ENCODE measurements at places on chromosomes 2 and 18.

GRCh38 chr18:44887227-44887631 lies 206.5 kb downstream of the SETBP1 start:
- no peak for DNase-seq

GRCh38 chr2:62435720-62436119 lies 70.3 kb downstream of the TMEM17 start:
- DNase-seq, result no peak

GRCh38 chr2:212173331-212173730 lies 365.3 kb downstream of the ERBB4 start:
- DNase-seq, result no peak

GRCh38 chr18:70431203-70431624 lies 142.4 kb downstream of the SOCS6 start:
- no peak for DNase-seq

DNA sequence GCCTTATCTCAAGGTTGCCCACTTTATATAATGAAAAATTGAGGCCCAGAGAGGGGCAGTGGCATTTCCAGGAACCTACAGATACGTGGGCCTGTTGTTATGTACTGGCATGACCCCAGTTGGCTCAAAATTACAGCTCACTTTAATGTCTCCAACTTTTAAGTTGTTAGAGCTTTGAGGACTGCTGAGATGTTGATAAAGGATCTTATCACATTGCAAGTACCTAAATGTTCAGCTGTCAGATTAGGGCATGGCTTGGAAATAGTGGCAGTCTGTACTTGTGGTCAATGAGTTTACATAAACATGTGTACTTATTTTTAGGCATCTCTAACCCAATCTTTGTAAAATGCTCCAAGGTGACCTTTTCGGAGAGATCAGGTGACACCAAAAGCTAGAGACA lies 14.6 kb downstream of the SLC4A5 start:
- no peak for DNase-seq

DNA sequence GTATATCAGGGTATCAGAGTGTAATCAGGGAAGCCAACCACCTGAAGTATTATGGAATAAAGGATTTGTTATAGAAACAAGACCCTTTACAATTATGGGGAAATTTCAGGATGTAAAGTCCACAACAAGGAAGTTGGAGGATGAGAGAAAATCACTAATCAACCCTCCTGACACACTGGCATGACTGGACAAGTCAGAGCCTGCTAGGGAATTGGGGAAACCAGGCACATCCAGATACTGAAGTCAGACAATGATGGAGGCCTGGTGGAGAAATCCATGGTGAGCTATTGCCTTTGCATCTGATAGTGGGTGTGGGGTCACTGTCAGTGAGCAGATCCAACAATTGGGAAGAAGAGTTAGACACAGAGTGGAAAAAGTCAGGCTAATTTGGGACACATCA lies 158.8 kb upstream of the FBXO11 start:
- DNase-seq, result no peak

DNA sequence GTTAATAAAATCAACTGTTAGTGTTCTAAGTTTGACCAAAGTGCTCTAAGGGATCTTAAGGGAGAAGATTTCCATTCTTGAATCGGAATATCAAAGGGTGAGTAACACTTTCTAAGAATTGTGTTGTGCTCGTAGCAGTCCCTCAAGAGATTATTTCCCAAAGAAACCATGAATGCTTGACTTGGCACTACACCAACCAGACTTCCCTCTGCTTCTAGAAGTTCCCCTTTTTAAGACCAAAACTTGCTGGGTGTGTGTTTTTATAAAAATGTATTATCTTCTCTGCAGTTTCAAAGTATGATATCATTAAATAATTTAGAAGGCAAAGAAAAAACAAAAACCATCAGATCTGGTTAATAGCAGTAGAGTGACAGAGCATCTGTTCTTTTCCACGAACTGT lies 522.0 kb upstream of the FAM98A start:
- DNase-seq, result no peak

Measured in femur (tissue), 1 donor.